ENCODE measurements at places on chromosomes 4 and X. TPM values are rescaled to one million over a fixed set of nuclear protein-coding genes. Genes with fewer than 3 reads are reported as not detected.
A peak's percentile ranks its signal among the peaks of the same experiment; 100 is the strongest.

HAND2 gene
- 2.5 TPM for total RNA-seq

PLXNB3 gene
- total RNA-seq: 1.0 TPM

GRCh38 chr4:5051278-5052203 is at the start of gene STK32B:
Gene STK32B, plus strand, starts transcription at chr4:5051480.
- DNase-seq: peak; percentile 92

DNA sequence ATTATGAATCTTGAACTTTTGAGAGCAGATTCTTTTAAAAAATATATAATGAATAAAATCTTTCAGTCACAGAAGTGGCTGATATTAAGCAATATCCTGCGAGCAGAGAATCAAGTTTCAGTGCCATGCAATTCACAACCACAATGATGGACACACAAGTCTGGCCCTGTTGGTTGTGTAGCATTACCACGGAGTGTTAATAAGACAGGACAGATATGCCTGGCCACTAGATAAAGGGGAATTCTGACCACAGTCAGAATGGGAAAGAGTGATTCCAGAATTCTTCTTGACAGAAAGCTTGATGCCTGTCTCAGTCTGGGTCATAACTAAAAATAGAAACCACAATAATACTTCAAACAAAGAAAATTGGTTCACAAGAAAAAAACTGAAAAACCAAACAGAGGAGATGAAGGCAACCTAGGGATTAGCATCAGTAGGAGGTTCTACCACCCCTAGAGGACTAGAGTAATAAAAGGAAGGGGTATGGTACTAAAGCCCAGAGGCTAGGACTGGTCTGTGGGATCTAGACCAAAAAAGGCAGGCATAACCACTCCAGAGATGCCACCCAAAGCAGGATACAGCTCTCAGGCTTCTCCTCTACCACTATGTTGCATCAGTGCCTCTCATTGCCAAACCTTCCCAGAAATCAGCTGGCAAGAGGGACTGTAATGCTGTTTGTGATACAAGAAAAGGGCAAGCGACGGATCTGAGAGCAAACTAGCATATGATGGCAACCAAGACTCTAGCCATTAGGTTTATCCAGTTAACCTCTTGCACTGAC is 59.0 kb downstream of the RNF150 start:
- DNase-seq: no peak

DNA sequence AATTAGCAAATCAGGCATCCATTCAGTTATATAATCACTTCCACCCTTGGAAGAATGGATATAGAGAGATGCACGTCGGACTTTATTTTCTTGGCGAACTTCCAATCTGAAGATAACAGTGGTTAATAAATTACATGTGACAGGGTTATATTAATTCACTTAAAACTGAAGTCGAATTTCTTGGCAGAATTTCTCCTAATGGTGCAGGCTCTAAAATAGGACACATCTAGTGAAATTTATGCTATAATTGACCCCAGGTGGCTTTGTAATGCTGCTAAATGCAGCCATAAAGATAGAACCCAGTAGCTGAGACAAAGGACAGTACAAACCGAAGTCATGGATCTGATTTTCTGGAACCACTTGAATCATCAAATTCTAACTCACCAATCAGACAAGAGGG is 20.8 kb upstream of the SLC10A4 start:
- no peak for DNase-seq

Measured in Daoy (cell line).